ENCODE measurements at places on chromosomes 6 and 20. TPM values are rescaled to one million over a fixed set of nuclear protein-coding genes. Genes with fewer than 3 reads are reported as not detected.

The PPT2 gene
- 25.5 TPM for total RNA-seq

The SNPH gene
- 4.0 TPM for total RNA-seq

DNA sequence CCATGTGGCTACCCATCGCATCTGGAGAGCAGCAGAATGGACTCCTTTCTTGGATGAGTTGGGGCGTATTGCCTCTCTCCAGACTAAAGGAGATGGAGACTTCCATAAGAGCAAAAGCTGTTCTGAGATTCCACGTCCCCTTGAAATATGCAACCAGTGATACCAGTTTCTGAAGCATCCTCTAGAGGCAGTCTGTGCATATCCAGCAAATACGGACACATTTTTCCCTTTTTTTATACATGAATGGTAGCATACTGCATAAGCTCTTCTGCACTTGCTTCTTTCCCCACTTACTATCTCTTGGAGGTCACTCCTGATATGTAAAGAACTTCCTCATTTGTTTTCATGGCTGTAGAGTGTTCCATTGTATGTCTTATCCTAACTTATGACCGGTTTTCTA, 34.6 kb downstream of the TAF8 start:
- no peak for DNase-seq

- no peak for DNase-seq
Observed at GRCh38 chr6:132960720-132961119, 146.4 kb downstream of the RPS12 start.

GRCh38 chr20:10911298-10911697, 237.5 kb upstream of the JAG1 start:
- DNase-seq: no peak

DNA sequence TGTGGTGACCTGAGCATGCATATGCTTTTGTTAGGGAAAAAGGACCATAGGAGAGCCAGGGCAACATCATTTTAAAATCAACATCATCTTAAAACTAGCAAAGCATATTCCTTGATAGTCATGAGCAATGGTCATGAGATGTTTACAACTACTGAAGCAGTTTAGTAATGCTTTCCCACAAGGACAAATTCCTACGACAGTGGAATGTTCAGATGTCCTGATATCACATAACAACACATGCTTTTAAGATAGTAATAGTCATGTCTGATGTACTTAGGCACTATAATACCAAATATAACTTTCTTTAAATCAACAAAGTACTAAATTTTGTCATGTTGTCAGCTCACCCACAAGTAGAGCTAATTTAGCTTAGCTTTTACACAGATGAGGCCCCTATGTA, 370.3 kb downstream of the HTR1B start:
- DNase-seq: no peak

GRCh38 chr20:61193164-61193563, 58.9 kb upstream of the CDH4 start:
- peak; percentile 56 for DNase-seq

DNA sequence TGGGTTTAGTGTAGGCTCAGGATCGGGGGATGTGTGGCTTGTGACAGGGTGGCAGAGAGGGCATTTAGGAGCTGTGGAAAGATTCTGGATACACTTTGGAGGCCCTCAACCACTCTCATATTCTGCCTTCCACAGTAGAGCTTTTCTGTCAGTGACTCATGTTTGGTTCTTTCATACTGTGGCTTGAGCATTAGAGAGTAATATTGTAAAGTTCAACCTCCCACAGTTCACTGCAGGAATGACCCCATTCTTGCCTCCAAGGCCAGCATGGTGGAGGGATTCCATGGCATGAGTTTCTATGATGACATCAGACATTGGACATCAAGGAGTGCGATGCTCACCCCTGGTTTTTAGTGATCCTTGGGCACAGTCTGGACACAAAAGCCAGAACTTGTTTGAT, 50.9 kb downstream of the DTD1 start:
- DNase-seq: no peak

- DNase-seq: no peak
Observed at GRCh38 chr20:7975851-7976414, 35.7 kb upstream of the HAO1 start.

All from H7 (cell line).